ENCODE measurements at places on chromosomes 4 and X. TPM values are rescaled to one million over a fixed set of nuclear protein-coding genes. Genes with fewer than 3 reads are reported as not detected.

Gene NXF2
- not detected for total RNA-seq

DNA sequence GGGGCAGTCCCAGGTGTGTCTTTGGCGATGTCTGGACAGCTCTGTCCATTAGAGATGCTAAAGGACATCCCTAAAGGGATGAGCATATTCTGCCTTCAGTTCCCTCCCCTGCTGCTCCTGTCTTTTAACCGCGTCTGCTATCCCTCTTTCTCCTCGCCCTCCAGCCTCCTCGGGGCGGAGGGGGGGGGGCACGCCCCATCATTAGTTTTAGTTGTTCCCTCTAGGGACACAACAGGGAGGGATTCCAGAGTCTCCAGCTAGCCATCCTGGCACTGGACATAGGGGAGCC, 1.1 kb downstream of the MSL3 start:
- peaks cover 33% of the 10 kb centered on the region for H3K36me3 ChIP-seq
- no peak for DNase-seq
- H3K4me3 ChIP-seq, result peak overlapping the region; percentile 91
- H3K27ac ChIP-seq, result peak overlapping the region; percentile 99
- H3K27me3 ChIP-seq, result no peaks in the 10 kb centered on the region

GRCh38 chrX:53284684-53285447, 3.5 kb upstream of the IQSEC2 start:
- H3K4me1 ChIP-seq, result peaks cover 23% of the 10 kb centered on the region
- H3K4me3 ChIP-seq, result no peak overlapping the region
- H3K36me3 ChIP-seq, result no peaks in the 10 kb centered on the region
- H3K27ac ChIP-seq, result no peak overlapping the region
- H3K27me3 ChIP-seq, result no peaks in the 10 kb centered on the region

GRCh38 chrX:105697984-105698781, 124.2 kb upstream of the NRK start:
- no peak overlapping the region for H3K4me3 ChIP-seq
- no peaks in the 10 kb centered on the region for H3K36me3 ChIP-seq

DNA sequence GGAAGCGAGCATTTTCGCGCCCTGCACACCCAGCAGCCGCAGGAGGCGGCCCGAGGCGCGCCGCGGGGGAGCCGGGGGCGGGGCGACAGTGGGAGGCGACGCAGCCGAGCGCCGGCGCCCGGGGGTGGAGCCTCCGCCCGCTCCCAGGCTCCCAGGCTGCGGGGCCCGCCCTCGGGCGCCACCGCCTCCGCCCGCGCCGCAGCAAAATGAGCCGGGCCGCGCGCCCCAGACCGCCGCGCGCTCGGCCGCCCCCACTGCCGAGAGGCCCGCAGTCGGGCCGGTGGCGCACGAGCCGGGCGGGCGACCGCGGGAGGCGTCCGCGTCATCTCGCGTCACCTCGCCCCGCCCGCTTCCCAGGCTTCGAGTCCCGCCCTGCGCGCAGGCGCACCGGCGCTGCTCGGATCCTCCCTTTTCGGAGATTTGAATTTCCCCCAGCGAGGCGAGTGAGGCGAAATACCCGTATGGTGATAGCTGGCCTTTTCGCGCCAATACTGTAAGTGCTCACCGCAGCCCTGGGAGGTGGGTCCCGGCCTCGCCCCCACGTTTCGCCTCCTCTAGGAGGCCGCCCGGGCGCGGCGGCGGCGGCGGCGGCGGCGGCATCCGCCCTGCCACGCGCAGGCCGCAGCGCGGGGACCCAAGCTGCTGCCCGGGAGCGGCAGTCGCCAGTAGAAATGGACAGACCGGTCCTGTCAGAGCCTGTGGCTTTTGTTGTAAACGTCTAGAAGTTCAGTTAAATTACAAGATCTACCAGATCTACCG, at the start of gene TMEM187:
Gene TMEM187 (plus strand): TSS at position 387 of the 759 bp plus-strand sequence. CDS start 9,309 bp downstream, outside the sequence.
- no peaks in the 10 kb centered on the region for H3K27me3 ChIP-seq
- H3K27ac ChIP-seq, result peak within 1 kb of the TSS; percentile 100

Gene SRPK3
- 0.09 TPM for total RNA-seq

Data from activated CD8-positive, alpha-beta T cell treated with anti-CD3 and anti-CD28 coated beads for 36 hours (primary cell).